ENCODE measurements at places on chromosomes 5 and 9. TPM values are rescaled to one million over a fixed set of nuclear protein-coding genes. Genes with fewer than 3 reads are reported as not detected.

DNA sequence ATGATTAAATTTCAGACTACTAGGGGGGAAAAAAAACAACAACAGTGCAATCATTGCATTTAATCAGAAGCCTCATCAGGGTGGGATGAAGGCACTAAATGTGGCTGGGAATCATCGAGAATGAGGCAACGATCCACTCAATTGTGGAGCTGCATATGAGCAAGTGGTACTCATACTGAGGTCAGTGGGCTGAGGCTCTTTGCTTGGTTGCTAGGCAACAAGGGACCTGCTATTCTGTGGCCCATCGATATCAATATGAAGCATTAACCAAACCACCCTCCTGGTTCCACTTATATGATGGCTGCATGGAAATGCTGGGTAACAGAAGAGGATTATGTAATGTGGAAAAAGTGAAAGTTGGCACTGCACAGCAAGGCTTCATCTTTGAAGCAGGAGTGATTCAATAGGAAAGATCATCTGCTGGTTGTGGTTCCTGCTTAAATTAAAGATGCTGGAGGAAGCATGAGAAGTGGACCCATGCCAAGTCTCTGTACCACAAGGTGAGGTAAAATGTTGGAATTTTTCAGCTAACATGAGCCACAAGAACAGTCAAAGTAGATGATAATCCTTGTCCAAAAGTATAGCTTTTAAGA lies 159.8 kb upstream of the HMHB1 start:
- no peak for DNase-seq

GRCh38 chr5:130066644-130067043 lies 162.4 kb downstream of the CHSY3 start:
- DNase-seq, result no peak

FOXD4 gene
- polyA plus RNA-seq, result 0.34 TPM

DNA sequence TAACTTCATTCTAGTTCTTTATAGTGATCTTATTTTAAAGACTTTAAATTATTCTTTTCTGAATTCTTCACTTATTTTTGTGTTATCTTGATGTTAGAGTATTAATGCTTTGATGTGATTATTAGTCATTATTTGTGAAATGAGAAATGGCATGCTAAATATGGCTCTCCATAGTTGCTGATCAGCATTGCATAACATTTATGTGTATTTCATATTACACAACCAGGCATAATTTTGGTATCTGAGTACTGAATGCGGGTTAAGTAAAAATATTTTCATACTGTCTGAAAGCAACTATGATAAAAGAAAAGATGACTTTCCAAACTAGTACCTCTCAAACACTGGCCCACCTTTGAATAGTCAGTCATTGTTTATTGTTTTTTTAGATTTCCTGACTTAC lies 41.1 kb upstream of the CCNH start:
- no peak for DNase-seq

KIF12 gene
- polyA plus RNA-seq, result 48.4 TPM

PCDHGA9 gene
- 5.5 TPM for polyA plus RNA-seq

UHRF2 gene
- polyA plus RNA-seq, result 86.0 TPM

- no peak for DNase-seq
These were observed 599.6 kb upstream of the ADAMTS16 start for GRCh38 chr5:4540375-4541173.

TMEM267 gene
- 14.0 TPM for polyA plus RNA-seq

GDNF gene
- polyA plus RNA-seq, result not detected

DNA sequence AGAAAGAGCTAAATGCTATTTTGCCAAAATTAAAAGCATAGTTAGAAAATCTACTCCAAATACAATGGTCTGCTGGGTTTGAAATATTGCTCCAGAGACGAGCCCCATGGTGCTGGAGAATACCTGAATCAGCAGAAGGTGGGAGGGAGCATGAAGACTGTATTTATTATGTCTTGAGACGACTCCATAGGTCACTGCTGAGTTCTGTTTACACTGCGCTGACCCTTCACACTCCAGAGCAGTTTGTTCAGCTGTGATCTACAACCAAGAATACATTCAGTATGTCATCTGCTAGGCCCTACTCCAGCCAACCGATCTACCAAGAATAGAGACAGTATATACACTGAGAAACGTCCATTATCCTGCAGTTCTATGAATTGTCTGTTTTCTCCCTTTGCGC lies 150.5 kb downstream of the TLE1 start:
- no peak for DNase-seq

DNA sequence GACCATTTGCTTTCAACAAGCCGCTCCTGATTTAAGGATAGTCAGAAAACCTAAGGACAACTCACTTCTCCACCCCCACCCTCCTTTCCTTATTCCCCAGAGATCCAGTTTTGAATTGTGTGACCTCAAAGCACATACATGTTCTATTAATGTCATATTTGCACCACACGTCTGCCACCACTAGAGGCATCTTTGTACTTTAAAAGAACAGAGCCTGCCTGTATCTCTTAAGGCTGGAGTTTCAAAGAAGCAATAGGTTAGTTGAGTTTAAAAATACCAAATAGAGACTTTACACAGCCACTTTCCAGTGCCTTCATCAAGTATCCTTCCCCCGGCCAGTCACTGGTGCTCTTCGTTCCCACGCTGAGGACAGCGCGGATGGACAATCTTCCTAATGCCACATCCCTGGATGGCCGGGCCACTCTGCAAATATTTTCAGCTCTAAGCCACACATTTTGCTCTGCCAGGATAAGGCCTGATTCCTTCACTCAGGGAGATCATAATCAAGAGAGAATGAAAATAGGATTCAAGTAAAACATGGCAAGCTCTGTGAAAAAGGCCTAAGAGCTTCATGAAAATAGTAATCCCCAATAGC lies 146.3 kb downstream of the SNCAIP start:
- no peak for DNase-seq

GRCh38 chr9:136252281-136252680 lies 6.7 kb upstream of the QSOX2 start:
- DNase-seq, result no peak

MPDZ gene
- polyA plus RNA-seq, result 78.7 TPM

DNA sequence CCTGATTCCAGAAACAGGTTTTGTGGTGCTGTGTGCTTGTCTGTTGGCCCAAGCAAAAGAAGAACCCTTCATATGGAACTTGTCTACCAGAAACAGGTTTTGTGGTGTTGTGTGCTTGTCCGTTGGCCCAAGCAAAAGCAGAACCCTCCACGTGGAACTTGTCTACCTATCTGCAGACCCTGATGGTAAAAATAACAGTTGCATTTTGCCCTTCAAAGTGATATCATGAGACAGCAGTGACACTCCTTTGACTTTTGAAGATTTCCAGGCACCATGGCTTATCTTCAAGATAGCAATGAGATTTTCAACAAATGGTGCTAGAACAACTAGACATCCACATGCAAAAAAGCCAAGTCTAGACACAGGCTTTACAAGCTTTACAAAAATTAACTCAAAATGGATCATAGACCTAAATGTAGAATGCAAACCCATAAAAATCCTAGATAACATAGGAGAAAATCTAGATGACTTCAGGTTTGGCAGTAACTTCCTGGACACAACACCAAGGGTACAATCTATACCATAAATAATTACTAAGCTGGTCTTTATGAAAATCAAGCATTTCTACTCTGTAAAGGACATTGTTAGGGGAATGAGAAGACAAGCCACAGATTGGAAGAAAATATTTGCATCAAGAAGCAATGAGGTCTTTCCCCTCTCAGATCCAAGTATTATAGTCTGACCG lies 16.8 kb downstream of the MACROH2A1 start:
- no peak for DNase-seq

DNA sequence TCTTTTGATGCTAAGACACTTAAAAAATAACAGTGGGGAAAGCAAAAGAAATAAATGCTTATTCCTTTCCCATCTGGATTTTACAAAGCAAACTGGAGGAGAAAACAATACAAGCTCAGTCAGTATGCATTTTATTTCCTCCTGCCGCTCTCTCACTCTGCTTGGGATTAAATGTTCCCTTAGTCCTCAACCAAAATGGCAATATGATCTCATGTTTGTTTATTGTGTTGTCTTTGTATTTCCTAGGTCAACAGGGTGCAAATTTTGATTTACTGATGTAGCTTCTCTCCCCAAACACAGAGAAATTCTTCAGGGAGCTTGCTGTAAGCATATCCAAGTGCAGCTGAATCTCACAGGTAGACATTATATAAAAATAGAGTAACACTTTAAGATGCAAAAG lies 92.1 kb upstream of the ERBIN start:
- no peak for DNase-seq

CYSRT1 gene
- polyA plus RNA-seq, result 3.0 TPM

- DNase-seq, result no peak
These were observed 53.4 kb downstream of the ROR2 start for GRCh38 chr9:91896513-91897121.

Data from right lung (tissue), 10 donors.